ENCODE measurements at places on chromosomes 7 and 10.

- DNase-seq = no peak
These were observed 27.3 kb upstream of the CADPS2 start for GRCh38 chr7:122913608-122914007.

- DNase-seq = no peak
These were observed 48.1 kb upstream of the TARP start for GRCh38 chr7:38321515-38321944.

GRCh38 chr7:100963386-100963785 is 6.0 kb upstream of the MUC12 start:
- no peak for DNase-seq

- DNase-seq = no peak
These were observed 9.9 kb downstream of the PHTF2 start for GRCh38 chr7:77808517-77808916.

DNA sequence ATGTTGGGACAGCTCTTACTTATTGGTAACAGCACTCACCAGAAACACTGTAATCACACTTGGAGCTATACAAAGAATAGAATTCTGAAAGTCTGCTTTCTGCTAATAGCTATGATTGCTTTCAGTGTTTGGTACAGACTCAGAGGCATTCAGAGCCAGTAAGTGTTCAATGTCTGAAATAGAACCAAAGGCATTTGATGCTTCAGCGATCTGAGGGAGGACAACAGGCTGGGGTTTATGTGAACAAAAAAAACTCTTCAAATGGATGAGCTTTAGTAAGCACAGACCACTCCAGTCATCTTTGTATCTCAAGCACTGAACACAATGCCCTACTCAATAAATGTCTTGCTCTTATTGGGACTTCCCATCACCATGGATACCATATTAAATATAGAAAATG is 322.8 kb upstream of the GRM3 start:
- no peak for DNase-seq

DNA sequence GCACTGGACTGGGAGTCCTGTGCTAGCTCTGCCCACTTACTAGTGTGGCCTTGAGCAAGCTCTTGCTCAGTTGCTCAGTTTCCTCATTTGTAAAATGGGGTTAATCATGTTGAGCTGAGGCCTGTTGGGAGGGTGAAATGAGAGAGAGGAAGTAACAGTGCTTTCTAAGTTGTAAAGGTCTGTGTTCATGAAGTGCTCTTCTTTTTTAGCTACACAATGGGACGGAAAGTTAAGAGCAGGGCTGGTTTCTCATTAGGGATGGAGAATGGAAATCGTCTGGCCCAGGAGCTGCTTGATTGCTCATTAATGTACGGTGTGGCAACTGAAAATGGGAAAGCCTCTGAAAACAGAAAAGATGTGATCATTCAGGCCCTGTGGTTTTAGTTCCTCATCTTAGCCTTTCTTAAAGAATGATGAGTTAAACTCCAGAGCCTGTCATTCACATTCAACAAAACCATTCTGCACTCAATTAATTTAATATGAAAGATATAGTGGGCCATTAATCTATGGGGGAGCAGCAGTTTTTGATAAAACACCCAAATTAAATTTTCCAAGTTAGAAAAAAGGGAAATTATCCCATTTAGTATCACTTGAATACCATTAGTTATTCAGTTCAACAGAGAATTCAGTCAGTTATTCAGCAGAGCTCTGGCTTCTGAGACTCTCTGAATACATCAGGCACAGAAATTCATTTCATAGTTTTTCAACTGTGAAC is 60.5 kb downstream of the SH2D4B start:
- no peak for DNase-seq

DNA sequence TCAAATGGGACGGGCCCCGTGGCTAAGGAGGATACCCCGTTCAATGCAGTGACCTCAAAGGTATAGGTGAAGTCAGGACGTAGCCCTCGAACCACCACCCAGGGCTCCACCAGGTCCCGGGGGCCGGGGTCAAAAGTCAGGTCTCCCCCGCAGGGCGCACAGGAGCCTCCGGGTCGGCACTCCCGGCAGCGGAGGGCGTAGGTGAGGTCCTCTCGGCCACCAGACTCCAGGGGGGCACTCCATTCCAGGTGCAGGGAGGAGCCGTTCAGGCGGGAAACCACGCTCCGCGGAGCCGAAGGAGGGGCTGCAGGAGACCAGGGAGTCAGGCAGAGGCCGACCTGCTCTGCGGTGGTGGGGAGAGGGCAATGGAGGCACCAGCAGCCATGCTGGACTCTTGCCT is 7.7 kb downstream of the EPHB4 start:
- no peak for DNase-seq

- DNase-seq = no peak
These were observed 230.9 kb downstream of the CAMK1D start for GRCh38 chr10:12579954-12580858.

DNA sequence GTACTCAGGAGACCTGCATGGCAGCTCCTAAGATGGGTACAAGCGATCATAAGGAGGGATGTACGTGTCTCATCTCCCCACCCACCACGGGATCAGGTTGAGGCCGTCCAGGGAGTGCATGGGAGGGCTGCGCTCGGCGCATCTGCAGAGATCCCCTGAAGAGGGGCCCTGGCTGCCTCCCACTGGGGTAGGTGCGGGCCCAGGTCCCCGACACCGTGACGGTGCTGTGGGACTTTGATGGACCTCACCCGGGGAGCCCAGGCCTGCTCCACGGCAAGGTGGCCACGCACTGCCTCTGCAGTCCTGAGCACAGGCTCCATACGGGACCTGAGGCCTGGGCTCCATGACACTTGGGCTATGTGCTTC is 12.7 kb downstream of the GET4 start:
- DNase-seq = no peak

Data from dorsolateral prefrontal cortex (tissue), 122 donors.